ENCODE measurements at places on chromosomes 2 and 18.
A peak's percentile ranks its signal among the peaks of the same experiment; 100 is the strongest.

DNA sequence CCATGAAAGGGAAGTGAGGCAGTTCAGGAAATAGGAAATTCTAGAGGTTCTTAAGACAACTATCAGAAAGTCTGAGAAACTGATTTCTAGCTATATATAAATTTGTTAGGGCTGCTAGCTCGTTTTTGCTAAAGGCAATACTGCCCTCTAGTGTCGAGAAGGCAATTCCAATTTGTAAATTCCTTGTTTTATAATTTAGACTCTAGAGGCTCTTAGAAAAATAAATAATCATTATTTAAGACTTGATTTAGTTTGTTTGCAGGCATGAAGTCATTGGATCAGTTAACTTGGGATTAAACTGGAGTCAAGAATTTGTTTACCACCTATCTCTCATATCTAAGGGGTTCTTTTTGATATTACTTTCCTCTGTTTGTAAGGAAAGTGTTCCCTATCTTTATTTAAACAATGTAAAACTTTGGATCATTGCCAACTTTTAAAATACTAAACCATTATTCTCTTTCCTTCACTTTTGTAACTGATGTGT, 66.2 kb downstream of the ACVR2A start:
- DNase-seq: peak; percentile 60

DNA sequence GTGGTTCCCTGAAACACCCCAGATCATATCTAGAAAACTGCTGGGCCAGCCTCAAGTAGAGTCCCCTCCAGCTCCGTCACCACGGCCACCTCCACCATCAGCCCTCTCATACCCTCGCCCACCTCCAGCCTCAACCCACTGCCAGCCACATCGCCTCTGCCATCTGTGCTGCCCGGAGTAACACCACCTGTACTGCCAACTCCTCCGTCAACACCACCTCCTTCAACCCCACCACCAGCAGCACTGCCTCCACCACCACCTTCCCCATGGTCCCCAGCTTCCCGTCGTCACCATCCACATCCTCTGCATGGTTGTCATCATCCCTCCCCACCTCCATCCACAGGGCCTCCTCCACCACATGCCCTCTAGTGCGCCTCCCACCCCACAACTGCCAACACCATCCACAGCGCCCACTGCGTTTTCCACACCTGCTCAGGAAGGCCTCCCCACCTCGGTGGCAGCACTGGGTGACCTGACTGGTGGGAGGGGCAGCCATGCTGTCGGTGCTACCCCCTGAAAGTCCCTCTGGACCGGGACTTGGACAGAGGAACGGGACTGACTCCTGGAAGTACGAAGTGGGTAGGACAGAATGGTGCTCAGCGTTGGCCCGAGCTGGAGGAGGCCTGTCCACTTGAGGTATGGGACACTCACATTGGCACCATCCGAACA, 1.6 kb downstream of the SNED1 start:
- DNase-seq: no peak

- no peak for DNase-seq
These were observed 612.3 kb upstream of the FANCL start for GRCh38 chr2:58853420-58853819.

- peak; percentile 8 for DNase-seq
These were observed 53.6 kb downstream of the FAM228A start for GRCh38 chr2:24228470-24228869.

- DNase-seq: no peak
These were observed 195.6 kb downstream of the AGAP1 start for GRCh38 chr2:235689427-235689853.

GRCh38 chr2:16537347-16537746, 128.3 kb downstream of the CYRIA start:
- DNase-seq: no peak

GRCh38 chr2:174328114-174328960, 6.4 kb upstream of the SP9 start:
- DNase-seq: no peak

DNA sequence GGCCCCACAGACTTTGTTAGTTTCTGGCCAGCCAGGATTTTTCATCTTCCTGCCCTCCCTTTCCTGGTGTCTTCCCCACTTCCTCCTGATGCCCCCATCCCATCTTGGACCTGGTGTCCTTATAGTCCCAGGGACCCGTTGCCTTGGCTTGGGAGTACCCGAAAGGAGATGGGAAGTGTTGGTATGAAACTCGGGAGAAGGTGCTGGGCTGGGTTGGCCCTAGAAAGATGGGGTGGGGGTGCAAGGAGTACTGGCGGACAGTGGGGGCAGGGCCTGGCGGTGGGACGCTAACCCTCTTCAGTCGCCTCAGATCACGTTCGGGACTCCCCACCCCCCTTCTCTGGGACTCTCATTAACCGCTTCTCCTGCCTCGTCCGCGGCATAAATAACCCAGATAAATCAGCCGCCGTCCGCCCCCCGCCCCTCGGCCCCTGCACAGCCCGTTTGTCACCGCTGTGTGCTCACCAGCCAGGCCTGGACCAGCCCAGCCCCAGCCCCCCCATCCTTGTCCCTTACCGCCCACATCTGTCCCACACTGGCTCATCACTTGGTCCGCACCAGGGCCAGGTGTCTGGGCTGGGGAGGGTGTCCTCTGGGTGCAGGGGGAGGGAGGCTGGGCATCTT, 3.7 kb upstream of the ASIC4 start:
- DNase-seq: no peak

- no peak for DNase-seq
These were observed 38.2 kb downstream of the RMC1 start for GRCh38 chr18:23541349-23542093.

GRCh38 chr18:3526421-3527354, 76.7 kb downstream of the TGIF1 start:
- DNase-seq: no peak

DNA sequence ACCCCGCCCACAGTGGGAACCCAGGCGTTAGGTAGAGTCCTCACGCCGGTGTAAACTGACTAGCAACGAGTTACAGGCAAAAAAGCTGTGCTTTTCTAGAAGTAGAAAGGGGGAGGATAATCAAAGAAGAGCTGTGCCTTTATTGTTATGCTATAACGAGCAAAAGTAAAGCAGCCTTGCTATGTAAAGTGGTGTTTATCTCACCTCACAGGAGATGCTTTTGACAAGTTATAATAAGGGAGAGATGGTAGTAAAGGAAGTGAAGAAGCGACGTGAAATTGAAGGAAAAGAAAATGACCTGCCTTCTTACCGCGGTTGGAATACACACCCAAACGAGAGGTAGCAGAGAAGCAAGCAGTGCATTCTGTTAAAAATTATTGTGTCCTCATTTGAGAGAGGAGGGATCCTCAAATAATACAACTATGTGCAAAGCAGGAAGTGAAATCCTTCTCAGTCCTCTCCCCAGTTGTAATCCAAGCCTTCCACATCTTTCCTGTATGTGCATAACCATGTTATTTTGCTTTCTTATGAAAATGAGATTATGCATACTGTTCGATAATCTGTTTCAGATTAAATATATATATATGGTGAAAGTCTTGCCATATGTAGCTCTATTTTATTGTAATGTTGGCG, 962 bp downstream of the TANK start:
- DNase-seq: no peak

GRCh38 chr2:63029058-63029457, 21.6 kb upstream of the OTX1 start:
- DNase-seq: no peak

Measured in activated CD4-positive, alpha-beta T cell treated with anti-CD3 and anti-CD28 coated beads, Interleukin-2, Interleukin-4, amounts not matched to agents 100 ng/mL and 50 ng/mL, durations not matched to agents 16 hours and 8 hours (primary cell).